ENCODE measurements at places on chromosomes 12 and 14. TPM values are rescaled to one million over a fixed set of nuclear protein-coding genes. Genes with fewer than 3 reads are reported as not detected.

GRCh38 chr12:110668480-110669192, 20.3 kb downstream of the HVCN1 start:
- DNase-seq: no peak

GRCh38 chr14:61659582-61659981, 35.7 kb upstream of the HIF1A start:
- DNase-seq: no peak

DNA sequence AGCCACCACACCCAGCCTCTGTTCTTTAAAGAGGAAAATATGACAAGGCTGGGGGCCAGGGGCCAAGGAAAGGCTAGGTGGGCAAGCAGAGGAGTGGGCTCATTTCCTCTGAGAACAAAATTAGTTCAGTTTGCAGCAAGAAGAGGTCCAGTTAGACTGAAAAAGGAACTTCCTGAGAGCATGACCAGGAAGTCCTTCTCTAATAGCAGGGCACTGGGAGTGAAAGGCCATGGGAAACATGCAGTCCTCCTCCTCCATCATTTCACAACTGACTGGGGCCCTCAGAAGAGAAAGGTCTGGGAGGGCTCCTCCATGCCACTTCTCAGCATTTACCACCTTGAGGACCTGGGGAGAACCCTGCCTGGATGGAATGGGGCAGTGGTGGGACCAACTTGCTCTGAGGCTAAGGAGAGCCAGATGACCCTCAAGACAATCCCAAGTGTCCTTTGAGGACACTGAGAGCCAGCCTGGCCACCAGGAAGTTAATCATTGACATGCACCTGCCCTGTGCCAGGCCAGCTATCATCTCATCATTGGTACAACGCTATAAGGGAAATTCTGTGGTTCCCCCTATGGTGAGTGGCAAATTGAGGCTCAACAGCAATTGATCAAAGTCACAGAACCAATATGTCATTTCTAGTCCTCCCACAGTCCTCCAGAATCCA, 2.0 kb downstream of the AQP2 start:
- DNase-seq: no peak

GRCh38 chr14:93040443-93040842, 75.3 kb downstream of the ITPK1 start:
- no peak for DNase-seq

Gene PRH2
- total RNA-seq: not detected

Gene EIF4B
- total RNA-seq: 474 TPM

Gene POTEM
- total RNA-seq: not detected

All from ureter (tissue), 1 donor.